ENCODE measurements at places on chromosomes 16 and 17.

DNA sequence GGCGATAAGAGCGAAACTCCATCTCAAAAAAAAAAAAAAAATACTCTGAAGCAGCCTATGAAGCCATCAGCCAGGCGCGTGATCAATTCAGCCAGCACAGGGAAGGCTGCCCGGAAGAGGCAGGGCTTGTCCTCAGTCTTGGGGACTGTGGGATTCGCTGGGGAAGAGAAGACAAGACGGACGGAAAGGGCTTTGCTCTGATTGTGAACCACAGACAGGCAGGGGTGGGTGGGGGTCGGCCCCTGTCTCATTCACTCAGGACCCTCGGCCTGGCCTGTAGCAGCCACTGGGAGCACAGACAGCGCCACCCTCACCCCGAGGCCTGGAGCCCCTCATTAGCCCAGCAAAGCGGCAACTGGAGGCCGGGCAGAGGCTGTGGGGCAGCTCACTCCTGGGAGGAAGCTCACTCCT, 37.2 kb downstream of the ABR start:
- DNase-seq = no peak

DNA sequence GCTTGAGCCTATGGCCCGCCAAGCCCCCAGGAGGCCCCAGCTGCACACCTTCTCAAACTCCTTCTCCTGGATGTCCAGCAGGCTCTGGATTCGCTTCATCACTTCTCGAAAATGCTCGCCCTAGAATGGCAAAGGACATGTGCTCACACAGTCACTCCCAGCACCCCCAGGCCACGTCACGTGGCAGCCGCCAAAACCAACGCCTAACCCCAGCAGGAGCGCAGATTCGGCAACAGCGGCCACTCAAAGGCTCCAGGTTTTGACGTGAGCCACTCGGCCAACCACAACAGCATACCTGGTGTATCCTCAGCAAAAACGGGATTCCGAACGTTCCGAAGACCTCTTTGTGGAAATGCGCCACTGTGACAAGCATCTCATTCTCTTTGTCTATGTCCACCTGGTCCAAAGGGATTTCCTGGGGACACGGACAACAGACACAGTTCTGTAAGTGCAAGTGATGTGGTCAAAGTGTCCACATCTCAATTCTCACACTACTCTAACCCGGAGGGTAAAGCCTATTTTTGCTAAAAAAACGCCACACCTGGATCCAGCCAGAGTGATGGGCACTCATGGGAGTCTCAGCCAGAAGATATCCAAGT, 12.7 kb downstream of the LITAFD start:
- no peak for DNase-seq

- no peak for DNase-seq
These were observed 1.0 kb upstream of the MYO18A start for GRCh38 chr17:29181226-29181625.

- no peak for DNase-seq
These were observed 27.2 kb upstream of the KCNJ16 start for GRCh38 chr17:70047619-70048419.

DNA sequence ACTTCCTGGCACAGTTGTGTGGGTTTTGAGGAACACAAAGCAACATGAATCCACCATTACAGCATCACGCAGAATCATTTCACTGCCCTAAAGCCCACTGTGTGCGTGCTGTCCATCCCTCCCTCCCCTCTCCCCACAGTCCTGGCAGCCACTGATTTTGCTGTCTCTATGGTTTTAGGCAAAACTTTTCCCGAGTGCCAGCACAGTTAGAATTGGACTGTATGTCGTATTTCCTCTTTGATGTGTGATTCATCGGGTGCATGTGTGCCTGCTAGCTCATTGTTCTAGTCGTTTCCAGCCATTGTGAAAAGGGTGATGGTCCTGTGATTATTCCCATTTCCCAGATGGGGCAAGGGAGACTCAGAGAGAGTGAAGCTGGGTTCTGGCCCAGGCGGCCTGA, 12.7 kb downstream of the KLHL36 start:
- DNase-seq = no peak

DNA sequence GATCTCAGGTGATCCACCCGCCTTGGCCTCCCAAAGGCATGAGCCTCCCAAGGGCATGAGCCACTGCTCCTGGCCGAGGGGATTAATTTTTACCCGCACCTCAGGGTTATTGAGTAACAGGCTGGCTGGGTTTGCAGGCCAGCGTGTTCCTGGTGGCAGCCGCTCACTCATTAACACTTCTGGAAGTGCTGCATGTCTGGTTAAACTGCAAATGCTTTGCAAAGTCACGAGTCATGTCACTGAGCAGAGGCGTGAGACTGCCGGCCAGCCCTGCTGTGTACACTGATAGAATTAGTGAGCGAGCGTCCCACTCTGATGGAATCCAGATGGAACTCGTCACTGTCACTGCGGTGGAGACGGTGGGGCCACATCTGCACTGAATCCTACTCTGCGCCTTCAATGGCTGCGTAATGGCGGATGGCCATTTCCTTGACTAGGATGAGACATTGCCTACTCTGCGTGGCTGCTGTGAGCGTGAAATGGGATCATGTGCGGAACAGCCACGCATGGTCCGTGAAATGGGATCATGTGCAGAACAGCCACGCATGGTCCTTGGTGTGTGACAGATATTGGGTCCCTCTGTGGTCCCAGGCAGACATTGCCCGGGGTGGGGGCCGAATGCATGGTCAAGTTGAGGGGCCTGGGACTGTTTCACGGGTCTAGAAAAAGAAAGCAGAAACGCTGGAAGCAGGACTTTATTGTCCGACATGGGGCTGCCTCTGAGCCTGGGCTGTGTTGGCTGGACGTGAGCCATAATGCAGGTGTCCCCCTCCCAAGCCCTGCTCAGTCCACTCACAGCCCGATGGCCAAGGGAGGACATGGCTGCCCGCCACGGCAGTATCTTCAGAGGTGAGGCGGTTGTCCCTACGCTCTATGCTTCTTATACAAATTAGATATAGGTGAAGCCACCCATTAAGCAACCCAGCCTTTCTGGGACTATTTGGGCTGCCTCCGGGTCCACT, 740 bp upstream of the SLC5A10 start:
- no peak for DNase-seq

GRCh38 chr17:4944163-4944553, 4.1 kb downstream of the RNF167 start:
- peak; percentile 70 for DNase-seq

GRCh38 chr17:37801171-37801570, 56.3 kb upstream of the HNF1B start:
- DNase-seq = no peak

DNA sequence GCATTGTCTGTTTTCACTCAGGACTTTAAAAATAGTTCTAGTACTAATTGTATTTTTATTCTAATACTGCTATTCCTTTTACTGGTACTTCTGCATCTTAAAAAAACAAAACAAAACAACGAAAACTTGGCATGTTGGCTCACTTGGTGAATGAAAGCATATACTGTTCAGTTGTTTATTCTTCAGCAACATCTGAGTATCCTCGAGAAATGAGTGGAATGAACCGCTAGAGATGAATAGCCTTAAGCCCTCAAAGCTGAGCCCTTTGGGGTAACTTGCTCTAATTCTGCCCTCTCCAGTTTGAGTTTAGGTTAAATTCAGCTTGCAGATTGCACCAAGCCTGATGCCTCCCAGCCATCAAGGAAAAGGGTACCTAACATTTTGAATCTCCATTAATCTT, 126.5 kb downstream of the WWOX start:
- no peak for DNase-seq

DNA sequence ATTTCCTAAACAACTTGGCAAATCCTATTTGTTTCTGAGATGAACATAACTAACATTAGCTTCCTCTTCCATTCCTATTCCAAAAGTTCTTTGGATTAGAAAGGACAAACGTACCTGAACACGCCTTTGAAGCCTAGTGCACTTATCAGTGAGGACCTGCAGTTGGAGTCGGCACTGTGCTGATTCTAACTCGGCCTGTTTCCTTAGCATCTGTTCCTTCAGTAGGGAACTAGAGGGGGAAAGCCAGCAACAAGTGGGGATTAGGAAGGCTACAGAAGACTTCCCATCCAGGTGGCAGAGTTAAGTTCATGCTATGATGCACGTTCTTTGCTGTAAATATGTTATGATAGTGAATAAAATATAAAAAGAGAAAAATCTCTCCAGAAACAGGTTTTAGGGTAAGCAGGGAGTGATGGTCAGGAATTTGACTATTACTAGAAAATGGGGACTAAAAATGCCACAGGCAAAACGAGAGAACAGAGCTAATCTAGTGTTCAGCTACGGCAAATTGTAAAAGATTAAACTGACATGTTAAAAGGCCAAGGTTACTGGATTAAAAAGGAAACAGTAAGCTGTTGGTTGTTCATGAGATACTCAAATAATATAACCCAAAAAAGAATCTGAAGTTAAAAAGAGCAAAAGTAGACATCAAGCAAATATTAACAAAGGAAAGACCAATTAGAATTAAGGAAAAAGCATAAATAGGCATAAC, 28.8 kb downstream of the RFWD3 start:
- DNase-seq = peak; percentile 4

GRCh38 chr17:31490019-31490650, 98.7 kb downstream of the RAB11FIP4 start:
- no peak for DNase-seq
